Muscle of back (tissue), 13 donors: ENCODE measurements at places on chromosomes 5 and 9.

DNA sequence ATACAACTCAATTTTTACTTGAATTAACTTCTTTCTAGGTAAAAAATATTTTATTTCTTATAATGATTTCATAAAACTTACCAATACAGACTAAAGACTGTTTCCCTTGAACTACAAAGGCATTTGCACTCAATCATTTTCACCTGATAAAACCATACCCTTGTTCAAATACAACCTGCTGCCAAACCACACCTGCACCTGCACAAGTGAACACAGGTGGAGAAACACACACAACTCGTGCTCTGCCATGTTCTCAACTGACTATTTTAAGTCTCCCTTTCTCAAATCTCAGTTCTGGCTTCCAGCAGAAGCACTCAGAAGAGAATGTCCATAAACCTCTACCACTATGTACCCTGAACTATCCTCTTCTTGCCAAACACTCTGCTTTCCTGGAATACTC is 1892.1 kb downstream of the MAT2B start:
- DNase-seq = no peak

DNA sequence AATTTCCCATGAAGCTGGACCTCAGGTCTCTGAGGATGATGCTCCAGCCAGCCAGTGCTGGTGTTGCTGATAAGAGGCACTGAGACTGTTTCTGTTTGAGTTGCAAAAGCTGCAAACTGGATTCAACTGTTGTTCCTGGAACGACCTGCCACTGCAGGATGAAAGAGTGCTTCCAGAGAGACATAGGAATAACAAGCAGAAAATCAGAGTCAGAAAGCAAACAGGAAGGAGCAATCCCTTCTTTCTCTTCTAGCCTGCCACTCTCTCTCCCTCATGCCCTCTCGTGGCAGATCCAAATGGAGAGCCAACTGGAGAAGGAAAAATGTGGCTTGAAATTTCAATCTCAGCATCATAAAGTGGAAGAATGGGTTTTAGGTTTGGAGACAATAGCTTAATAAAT is 110.4 kb downstream of the STARD4 start:
- DNase-seq = no peak

DNA sequence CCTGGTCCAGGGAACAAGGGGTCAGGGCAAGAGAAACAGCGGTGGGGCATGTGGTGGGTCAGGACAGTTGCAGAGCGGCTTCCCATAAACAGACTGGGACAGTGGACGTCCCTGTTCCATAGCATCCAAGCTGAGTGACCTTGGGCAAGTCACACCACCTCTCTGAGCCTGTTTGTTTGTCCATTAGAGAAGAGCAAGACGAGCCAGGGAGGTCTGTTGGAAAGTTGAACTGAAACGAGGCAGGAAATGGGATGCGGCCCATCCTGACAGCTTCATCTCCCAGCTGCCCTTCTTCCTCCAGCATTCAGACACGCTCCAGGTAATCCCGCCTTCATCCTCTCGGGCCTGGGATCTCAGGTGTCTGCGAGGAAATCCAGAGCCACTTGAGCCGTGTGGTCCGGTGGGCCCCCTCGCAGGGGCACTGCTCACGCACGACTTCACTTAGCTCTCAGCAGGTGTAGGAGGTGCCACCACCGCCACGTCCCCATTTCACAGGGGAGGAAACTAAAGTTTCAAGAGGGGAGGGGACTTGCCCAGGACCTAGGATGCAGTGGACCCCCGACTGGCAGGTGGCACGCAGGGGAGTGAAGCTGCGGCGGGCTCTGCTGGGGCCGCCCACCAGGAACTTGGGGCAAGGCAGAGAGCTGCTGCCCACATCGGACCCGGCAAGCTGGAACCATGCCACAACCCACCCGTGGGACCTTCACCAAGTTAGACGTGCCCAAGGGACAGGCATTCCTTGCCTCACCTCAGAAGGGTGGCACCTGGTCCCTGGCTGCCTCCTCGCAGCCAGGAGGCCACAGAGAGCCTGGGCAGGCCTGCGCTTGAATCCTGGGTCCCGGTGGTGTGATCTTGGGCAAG is 13.0 kb downstream of the PTGES2 start:
- DNase-seq = no peak

GRCh38 chr9:134660407-134660806 is 18.8 kb downstream of the COL5A1 start:
- no peak for DNase-seq

GRCh38 chr5:154722097-154722496 is 33.1 kb upstream of the LARP1 start:
- no peak for DNase-seq

GRCh38 chr5:131285703-131286399 is 22.0 kb downstream of the CDC42SE2 start:
- DNase-seq = no peak

- no peak for DNase-seq
These were observed 55.9 kb upstream of the ERCC6L2 start for GRCh38 chr9:95819636-95820035.

GRCh38 chr5:109989161-109989560 is 299.4 kb downstream of the MAN2A1 start:
- no peak for DNase-seq

GRCh38 chr9:122364117-122364782 is 6.6 kb upstream of the PTGS1 start:
- DNase-seq = no peak

DNA sequence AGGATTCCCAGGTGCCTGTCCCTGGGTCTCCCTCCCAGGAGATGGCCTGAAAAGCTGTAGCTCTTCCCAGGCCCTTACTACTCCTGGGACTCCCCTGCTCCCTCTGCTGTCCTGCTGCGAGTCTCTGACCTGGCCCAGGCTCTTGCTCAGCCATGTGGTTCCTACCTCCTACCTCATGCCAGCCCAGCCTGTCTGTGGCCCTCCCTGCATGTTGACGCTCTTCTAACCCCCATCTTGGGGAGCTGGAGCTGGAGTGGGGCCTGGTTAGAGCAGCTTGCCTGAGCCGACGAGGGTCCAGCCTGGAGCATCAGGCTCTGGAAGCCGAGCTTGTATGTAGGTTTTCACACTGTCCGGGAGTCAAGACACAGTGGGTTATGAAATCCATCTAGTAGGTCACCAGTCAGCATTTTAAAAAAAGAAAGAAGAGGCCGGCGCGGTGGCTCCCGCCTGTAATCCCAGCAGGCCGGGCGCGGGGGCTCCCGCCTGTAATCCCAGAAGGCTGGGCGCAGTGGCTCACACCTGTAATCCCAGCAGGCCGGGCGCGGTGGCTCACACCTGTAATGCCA is 244.4 kb downstream of the FANCC start:
- no peak for DNase-seq

- no peak for DNase-seq
These were observed 41.3 kb upstream of the PHYKPL start for GRCh38 chr5:178273665-178274541.

GRCh38 chr5:112681481-112681908 is 56.2 kb upstream of the APC start:
- DNase-seq = no peak

DNA sequence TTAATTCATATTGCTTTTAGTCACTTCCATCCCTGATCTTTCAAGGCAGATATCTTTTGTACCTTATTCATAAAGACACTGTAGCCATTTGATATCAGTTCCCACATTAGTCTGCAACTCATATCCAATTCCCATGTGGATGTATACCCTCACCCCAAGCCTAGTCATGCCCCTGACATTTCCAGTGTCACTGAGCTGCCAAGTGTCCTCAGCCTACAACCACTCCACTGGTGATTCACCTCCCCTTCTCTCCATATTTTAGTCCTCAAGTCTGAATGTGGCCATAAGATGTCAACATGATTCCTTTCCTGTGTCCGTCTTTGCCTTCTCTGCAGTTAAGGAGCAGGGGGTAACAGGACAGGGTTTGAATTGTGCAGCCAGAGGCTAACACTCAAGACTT is 346.9 kb downstream of the RAB3C start:
- no peak for DNase-seq

DNA sequence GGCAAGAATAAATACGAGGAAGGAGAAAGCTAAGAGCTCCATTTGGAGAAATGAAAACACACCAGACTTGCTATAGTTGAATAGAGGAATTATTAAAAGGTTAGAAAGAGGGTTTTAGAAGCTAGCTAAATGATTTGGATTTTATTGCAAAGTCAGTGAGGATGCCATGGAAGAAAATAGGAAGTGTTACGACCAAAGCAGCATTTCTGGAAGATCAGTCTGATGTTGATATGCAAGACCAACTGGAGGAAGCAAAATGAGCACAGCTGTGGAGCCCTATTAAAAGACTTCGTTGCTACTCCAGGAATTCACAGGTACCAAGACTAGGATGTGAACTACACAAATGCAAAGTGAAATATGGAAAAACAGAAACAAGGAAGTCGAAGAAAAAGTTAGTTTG is 2.1 kb downstream of the DHX29 start:
- DNase-seq = no peak

- peak; percentile 74 for DNase-seq
These were observed 72.4 kb upstream of the MPDZ start for GRCh38 chr9:13351778-13352386.

GRCh38 chr5:393846-394275 is 49.1 kb upstream of the EXOC3 start:
- no peak for DNase-seq

DNA sequence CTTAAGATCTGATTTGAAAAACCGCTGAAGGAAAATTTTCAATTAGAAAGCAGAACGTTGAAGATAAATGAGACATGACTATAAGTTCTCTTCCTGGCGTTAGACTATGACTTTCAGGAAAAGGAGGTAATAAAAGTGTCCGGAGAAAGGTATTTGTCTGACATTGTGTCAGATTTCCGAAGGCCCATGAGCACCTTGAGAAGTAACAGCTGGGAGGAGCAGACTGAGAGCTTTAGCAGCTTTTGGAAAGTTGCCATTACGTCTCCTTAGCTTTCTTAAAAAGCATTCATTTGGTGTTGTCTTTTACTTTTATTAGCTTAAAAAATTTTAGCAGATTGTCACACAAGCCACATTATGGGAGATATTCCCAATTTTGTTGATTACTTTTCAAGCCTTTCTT is 363.5 kb downstream of the NDUFS4 start:
- peak; percentile 32 for DNase-seq

GRCh38 chr9:137619240-137620047 is 639 bp downstream of the EHMT1 start:
- DNase-seq = no peak
